ENCODE measurements at places on chromosomes 3 and 15.

DNA sequence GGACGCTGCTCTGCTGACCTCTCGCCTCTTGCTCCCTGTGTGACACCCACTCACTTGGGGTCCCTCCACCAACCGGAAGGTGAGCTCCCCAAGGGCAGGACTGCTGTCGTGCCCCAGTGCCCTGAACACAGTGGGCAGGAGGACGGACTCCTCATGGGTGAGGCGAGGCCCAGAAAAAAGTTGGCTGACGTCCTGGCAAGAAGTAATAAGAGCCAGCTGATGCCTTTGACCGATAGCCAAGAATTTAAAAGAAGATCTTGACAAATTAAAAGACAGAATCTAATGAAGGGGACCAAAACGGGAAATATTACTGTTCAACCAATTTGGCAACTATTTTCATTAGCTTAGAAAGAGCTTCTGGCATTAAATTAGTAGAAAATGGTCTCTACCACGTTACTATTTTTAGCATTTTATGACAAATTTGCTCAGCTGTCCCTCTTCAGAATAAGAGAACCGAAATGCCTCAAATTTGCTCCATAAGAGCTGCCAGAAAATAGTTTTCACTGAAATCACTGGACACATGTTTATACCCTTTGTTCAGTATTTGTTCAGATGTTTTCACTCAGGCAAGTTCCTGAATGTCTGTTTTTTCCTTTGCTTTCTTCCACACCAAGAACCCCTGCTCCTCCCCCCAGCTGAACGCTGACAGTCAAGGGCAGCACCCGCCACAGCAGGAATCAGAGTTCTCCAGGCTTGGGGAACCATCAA is 60.5 kb downstream of the XXYLT1 start:
- peak; percentile 92 for DNase-seq

DNA sequence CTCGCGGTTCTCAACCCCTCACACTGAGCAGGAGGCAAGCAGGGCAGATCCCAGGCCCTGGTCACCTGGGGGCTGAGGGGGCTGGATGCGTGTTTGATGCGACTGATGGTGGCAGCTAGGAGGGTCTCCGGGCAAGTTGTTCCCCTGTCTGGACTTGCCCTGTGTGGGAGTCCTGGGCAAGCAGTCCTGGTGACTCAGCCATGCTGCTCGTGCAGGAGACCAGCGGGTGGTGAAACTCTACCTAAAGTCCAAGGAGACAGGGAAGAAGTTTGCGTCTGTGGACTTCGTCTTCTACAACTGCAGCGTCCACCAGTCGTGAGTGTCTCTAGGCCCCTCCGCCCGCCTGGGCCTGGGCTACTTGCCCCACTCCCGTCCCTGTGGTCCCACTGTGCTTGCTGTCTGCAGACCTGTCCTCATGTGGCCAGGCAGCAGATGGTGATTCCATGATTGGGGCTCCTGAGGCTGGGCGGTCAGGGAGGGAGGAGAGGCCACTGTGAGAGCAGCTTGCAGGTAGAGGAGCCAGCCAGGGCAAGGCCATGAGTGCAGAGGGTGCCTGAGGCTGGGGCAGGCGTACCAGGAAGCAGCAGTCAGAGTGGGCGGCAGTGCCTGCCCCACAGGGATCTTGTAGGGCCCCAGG is 23.1 kb downstream of the PLXNA1 start:
- no peak for DNase-seq

DNA sequence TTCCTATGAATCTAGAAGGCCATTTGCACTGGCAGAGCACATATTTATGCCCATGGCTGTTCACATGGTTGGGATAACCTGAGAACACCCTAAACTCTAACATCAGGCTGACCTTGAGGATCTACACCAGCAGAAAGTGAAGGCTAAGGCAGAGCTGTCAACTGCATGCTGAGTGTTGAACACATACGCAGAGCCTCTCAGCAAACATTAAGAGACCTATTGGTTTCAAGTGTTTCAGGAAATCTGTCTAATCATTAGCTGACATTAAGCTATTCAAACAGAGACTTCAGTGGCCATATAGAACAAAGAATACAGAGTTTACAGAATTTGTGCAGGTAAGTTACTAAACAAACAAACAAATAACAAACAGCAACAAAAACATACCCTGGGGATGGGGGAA is 16.1 kb upstream of the SEC61A1 start:
- no peak for DNase-seq

DNA sequence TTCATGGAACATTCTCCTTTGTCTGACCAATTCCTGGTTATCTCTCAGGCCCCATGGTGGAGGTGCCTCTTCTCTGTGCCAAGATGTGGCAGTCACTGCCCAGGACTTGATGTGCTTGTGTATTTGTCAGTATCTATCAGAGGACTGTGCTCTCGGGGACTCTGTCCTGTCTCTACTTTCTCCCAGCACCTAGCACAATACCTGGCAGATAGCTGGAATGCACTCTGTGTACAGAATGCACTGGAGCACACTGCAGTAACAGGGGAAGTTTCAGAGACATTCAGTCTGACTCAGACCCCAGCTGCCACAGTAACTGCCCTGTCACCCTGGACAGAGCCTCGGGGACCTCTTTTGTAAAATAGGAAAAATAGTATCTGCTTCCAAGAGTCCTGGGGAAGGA is 34.6 kb upstream of the SV2B start:
- DNase-seq = no peak

- DNase-seq = peak; percentile 46
These were observed 22.6 kb upstream of the FILIP1L start for GRCh38 chr3:100136921-100137320.

DNA sequence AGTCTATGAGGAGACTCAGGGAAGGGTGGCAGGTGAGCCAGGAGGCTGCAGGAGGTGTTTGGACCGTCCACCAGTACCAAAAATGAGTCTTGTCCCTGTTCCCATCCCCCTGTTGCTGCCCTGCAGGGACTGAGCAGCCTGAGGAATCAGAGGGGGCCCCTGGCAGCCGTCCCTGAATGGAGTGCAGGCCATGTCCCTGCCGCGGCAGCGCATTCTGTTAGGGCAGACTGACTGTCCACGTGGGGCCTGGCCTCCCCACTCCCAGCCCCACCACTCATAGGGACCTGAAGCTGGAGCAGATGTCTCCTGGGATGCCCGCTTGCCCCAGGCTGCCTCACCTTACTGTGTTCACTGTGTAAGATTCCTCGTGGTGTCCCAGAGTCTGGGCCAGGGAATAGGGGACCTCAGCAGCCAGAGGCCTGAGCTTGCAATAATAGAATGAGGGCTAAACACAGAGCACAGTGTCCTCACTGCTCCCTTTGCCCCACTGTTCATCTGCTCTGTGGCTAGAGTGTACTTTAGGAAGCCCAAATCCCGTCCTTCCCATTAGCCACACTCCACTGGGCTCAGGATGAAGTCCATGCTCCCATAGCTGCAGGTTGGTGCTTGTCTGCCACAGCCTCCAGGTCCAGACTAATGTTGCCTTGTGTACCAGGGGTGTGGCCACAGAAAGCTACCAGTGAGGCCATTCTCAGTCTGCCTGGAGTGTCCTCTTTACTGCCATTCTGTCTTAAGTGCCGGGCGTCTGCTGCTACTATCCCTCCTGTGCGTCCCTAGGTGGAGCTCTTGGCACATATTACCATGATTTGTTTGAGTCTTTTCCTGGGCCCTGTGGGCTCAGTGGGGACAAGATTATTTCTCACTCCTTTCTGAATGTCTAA is 63.2 kb downstream of the HCN4 start:
- DNase-seq = peak; percentile 55

DNA sequence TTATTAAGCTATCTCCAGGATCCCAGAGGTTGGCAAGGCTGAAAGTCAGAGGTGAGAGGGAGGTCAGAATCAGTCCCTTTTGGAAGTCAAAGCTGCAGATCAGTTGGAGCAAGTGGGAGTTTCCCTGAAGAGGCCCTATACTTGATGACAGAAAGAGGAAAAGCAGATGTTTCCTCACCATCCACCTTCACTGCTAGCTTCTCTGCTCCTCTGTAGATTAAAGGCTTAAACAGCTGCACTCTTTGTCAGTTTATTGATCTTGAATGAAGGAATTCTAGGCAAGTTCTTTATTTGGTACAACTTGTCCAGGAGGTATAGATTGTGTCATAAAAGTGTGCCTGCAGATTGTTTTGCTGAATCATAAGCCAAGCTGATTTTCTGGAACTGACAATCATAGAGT is 408.2 kb upstream of the TGFBR2 start:
- DNase-seq = peak; percentile 19

DNA sequence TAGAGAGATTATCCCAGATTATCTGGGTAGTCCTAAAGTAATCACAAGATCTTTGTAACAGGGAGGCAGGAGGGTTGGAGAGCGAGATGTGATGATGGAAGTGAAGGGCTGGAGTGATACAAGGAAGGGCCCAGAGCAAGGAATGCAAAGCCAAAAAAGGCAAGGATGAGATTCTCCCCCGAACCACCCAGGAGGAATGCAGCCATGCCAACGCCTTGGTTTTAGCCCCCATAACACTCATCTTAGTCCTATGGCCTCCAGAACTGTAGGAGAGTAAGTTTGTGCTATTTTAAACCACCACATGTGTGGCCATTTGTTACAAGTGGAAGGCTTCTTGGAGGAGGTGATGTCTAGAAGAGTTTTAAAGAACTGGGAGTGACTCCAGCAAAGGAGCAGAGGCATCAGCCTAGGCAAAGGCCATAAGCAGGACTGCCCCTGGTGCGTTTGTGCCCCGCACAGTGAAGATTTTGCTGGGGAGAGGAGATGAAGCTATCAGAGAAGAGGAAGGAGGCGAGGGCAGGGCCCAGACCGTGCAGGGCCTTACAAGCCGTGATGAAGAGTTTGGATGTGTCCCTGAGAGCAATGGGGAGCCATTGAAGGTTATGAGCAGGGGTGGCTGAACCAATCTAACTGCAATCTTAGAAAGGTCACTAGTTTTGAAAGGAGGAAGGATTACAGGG is 25.3 kb upstream of the CORO2B start:
- no peak for DNase-seq

GRCh38 chr3:181534781-181535221 is 176.9 kb upstream of the SOX2 start:
- no peak for DNase-seq

GRCh38 chr3:197828-198491 is 1.4 kb downstream of the CHL1 start:
- no peak for DNase-seq

GRCh38 chr3:108133858-108134554 is 43.2 kb upstream of the CD47 start:
- DNase-seq = no peak

GRCh38 chr3:102714567-102714966 is 279.8 kb downstream of the ZPLD1 start:
- DNase-seq = no peak
